Kidney capillary endothelial cell (primary cell): ENCODE measurements at places on chromosomes 7 and 10.

GRCh38 chr7:25789701-25790640, 362.0 kb upstream of the NFE2L3 start:
- no peak for DNase-seq

- no peak for DNase-seq
Observed at GRCh38 chr7:4711093-4711492, 29.0 kb downstream of the FOXK1 start.

GRCh38 chr7:114088470-114088940, 169.7 kb upstream of the PPP1R3A start:
- no peak for DNase-seq

DNA sequence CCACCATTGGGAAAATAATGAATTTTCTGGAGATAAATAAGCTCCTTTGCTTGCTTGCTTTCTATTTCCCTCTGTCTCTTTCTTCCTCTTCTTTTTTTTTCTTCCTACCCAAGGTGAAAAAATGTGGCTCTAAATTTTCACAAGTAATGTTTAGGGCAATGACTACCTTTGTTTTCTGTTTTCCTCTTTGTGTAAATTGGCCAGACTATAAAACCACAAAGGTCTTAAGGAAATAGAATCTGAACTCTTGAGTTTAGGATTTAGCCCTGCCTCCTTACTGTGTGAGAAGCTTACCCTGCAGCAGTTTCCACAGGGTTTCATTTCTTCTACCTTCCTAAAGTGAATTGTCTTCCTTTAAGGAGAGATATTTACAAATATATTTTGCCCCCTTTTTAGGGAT, 330.4 kb downstream of the ARL4A start:
- DNase-seq = no peak

GRCh38 chr10:112208292-112208691, 24.7 kb upstream of the GPAM start:
- no peak for DNase-seq
